ENCODE measurements at places on chromosomes 4 and X.
A peak's percentile ranks its signal among the peaks of the same experiment; 100 is the strongest.

DNA sequence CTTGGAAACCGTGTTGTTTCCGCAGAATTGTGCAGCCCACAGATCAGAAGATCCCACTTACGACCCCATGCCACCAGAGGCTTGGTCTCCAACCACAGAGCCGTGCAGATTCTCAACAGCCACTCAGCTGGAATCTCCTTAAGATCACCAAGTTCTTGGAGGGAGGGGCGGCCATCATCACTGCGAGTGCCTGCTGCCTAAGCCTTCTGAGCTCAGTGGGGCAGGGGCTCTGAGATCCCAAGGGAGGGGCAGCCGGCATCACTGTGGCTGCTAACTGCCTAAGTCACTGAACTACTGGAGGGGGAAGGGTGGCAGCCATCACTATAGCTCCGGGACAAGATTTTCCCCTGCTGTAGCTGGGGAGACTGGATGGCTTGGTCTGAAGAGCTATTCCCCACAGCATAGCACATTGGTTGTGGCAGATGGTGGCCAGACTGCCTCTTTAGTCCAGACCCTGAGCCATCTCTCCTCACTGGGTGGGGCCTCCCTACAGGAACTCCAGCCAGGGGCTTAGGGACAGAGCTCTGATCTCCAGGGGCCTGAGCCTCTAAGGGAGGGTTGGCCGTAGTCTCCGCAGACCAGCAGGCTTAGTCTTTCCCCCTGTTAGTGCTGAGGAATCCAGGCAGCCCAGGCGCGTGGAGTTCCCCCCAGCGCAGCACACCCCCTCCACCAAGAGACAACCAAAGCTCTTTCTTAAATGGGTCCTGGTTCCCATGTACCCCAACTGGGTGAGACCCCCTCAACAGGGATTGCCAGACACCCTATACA, 1483.9 kb downstream of the ADGRL3 start:
- no peak for DNase-seq

GRCh38 chr4:112206431-112206830, 25.2 kb upstream of the AP1AR start:
- DNase-seq = no peak

DNA sequence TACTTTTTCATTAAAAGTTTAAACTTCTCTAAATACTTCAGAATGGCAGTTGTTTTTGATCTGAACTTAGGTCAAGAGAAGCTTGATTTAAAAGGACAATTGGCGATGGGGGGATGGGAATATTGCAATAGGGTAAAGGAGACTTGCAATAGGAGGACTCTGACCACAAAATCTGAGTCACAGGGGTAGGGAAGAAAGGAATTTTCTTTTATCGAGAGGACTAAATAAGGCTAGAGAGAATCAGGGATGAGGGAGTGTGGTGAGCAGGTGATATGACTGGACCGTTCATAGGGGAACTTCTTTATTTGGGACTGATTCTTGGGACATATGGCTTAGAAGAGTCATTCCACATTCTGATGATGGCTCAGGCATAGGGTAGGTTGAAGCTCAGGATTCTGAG, 1260.2 kb downstream of the ADGRL3 start:
- DNase-seq = no peak

DNA sequence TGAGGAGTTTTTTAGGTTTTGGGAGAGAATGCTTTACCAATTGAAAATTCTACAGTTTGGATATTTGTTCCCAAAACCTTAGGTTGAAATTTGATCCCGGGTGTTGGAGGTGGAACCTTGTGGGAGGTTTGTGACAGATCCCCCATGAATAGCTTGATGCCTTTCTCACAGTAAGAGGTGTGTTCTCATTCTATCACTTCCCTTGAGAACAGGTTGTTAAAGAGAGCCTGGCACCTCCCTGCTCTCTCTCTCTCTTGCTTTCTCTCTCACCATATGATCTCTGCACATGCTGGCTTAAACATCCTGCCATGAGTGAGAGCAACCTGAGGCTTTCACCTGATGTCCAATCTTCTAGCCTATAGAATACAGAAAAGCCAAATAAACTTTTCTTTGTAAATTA, 1475.5 kb upstream of the AGA start:
- no peak for DNase-seq

GRCh38 chrX:104195489-104196084, 29.3 kb downstream of the FAM199X start:
- peak; percentile 45 for DNase-seq

GRCh38 chr4:78688366-78688765, 87.8 kb upstream of the BMP2K start:
- DNase-seq = no peak

GRCh38 chrX:100674705-100675104, 30.7 kb downstream of the SRPX2 start:
- DNase-seq = no peak

- no peak for DNase-seq
Measured at GRCh38 chr4:77352192-77352591, 195.2 kb downstream of the CCNG2 start.

GRCh38 chr4:27043200-27043599, 182.6 kb downstream of the STIM2 start:
- DNase-seq = no peak

- DNase-seq = no peak
Measured at GRCh38 chr4:122050841-122051240, 99.0 kb upstream of the TRPC3 start.

DNA sequence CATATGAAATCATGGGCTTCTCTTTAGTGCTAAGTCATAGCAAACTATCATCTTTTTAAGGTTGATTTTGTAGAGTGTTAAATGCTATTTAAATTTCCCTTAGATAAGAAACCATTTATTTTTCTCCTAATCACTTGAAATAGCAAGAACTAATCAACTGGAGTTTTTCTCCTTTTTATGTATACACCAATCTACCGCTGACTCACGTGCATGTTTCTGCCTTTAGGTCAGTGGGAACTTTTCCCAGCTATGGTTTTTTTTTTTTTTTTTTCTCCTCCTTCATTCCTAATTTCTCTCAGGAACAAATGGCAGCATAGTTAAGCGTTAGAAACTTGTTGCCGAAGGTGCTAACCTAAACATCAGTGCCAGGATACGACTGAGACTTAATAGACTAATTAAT, 176.4 kb downstream of the BMPR1B start:
- DNase-seq = no peak

GRCh38 chr4:57154926-57155325, 44.7 kb upstream of the IGFBP7 start:
- no peak for DNase-seq

DNA sequence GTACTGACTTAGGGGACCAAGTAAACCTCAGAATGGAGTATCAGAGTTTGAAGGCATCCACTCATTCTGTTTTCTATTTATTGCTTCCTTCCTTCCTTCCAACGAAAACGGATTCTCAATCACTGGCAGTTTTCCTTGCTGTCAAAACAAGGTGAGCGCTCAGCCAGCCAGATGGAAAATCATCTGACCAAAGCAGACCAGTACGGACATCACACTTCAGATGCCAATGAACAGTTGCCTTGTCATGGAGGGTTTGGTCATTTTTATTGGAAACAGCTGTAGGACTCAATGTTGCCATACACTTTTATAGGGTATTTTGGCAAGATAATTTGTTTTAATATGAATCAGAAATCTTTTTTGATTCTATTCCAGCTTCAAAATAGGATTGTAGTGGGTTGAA, 16.6 kb downstream of the GEMIN8 start:
- no peak for DNase-seq
